ENCODE measurements at places on chromosomes 4 and X.

- no peak for DNase-seq
Observed at GRCh38 chr4:9893329-9894108, 112.1 kb downstream of the DRD5 start.

DNA sequence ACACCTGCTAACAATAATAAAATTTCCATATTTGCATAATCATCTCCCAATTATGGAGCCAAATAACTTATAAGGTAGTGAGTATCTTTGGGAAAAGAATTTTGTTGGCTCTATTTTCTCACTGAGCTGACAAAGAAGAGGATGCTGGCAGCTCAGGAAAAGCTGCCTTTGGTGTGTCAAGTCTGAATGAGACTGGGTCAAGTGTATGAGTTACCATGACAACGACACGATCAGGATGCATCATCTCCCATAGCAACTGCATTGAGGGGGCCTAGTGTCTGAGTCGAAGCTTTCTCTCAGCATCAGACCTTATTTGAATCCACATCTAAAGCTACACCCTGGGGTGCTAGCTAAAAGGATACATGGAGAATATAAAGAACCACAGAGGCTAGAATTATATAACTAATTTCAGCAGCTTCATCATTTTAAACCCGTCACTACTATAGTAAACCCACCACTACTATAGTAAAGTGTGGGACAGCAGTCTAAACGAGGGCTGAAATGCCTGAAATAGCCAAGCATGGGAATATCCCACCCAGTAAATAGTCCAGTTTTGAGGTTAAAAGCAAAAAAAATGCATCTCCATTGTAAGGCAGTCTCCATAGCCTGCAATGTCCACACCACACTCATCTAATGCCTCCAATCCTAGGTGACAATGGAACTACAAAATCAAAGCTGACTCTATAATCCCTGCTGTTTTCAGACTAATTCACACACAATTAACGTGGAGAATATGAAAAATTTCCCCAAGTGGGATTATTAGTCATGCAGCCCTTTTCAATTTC, 16.0 kb downstream of the GSPT2 start:
- no peak for DNase-seq

DNA sequence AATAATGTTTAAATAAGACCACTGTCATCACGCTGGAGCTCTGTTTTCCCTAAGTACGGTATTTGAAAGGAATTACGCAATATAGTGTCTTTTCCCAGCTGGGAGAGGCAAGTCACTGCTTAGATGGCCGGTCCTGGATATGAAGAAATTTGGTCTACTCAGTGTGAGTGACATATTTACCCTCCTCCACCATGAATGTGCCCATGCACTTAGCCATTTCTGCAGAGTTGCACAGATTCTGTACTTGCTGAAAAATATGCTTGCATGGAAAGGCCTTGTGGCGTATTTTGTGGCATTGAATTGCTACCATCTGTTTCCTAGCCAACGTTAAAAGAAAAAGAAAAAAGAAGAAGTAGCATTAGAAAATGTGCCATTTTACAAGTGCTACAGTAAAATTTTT, 73.1 kb downstream of the ADGRL3 start:
- no peak for DNase-seq

- no peak for DNase-seq
Observed at GRCh38 chr4:40395166-40395900, 60.2 kb downstream of the CHRNA9 start.

DNA sequence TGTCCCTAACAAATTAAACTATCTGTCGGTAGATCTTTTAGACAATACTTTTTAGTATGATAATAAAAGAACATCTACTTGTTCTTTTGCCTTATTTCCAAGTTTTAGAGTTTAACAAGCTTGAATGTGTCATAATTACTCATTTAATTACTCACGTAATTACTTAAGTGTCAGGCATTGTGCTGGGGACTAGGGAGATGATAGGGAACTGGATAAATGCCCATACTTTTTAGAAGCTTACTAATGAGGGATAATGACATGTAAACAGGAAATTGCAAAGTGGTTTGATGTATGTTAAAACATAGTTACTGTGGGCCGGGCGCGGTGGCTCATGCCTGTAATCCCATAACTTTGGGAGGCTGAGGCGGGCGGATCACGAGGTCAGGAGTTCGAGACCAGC, 158.3 kb downstream of the DMD start:
- no peak for DNase-seq
